ENCODE measurements at places on chromosomes 1 and 21.

- DNase-seq, result no peak
Observed at GRCh38 chr1:51494138-51494830, 24.8 kb downstream of the EPS15 start.

GRCh38 chr1:240170806-240171205 lies 79.1 kb downstream of the FMN2 start:
- no peak for DNase-seq

GRCh38 chr1:8025671-8026144 lies 401 bp downstream of the ERRFI1 start:
- no peak for DNase-seq

GRCh38 chr1:47214549-47214948 lies 17.5 kb downstream of the TAL1 start:
- no peak for DNase-seq

GRCh38 chr21:41802684-41803083 lies 35.8 kb upstream of the RIPK4 start:
- DNase-seq, result no peak

DNA sequence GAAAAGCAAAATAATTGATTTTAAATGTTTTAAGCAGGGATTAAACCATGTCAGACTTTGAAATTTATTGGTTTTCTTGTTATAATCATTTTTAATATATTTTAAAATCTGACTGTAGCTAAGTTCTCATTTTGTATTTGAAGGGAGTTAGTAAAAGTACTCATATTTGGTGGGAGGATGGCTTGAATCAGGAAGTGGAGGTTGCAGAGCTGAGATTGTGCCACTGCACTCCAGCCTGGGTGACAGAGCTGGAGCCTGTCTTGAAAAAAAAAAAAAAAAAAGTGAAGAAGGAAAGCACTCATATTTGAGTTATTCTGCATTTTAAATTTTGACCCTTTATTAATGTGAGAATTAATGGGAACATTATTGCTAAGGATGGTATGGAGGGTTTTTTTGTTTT lies 106.0 kb downstream of the RABGAP1L start:
- no peak for DNase-seq

- peak; percentile 19 for DNase-seq
Observed at GRCh38 chr1:9732123-9732971, 80.8 kb downstream of the PIK3CD start.

GRCh38 chr1:56710646-56711045 lies 65.5 kb downstream of the PRKAA2 start:
- DNase-seq, result no peak

DNA sequence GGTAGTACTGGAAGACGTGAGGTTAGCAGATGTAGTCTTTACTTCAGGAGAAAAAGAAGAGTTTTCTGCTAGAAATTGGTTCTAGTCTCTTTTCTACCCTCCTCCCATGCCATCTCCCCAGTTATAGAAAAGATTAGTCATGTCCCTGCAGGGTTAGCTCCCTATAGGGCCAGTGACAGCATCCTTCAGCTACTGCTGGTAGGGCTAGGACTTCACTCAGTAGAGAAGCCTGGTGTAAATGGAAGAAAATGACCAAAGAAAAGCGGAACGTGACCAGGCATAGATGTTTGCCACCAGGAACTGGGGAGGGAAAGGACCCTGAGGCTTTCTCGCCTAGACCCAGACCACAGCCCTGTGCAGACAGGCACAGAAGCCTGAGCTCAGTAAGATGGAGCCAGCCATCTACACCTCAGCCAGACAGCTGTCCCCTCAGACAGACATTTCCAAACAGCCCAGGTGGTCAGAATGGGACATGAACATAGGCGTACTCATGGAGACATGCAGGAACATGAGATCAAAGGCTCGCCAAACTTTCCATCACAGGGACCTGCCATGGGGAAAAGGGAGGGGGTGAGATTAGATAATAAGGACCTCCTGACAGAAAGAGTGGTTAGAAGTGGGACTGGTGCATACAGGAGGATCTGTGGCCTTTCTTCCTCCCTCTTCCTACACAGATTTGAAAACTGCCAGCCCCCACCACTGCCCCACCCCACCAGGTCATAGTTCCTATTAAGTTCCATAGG lies 23.5 kb upstream of the SLAMF9 start:
- no peak for DNase-seq

- DNase-seq, result no peak
Observed at GRCh38 chr1:196607981-196608380, 259 bp downstream of the KCNT2 start.

DNA sequence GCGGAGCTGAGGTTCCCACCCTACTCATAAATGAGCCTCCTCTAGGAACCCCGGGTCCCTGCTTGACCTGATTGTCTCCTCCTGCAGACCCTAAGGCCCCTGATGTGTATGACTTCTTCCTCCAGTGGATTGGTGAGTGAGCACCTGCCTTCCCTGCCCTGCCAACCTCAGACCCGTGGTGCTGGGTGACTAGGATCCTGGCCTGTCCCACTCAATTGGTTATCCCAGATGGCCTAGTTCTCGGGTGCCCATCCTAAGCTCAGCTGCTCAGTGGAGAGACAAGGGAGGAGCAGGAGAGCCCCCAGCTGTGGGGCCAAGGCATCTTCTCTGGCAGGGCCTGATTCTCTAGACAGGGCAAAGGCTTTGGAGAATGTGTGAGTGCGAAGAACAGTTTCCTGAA lies 12.2 kb downstream of the CYP4B1 start:
- DNase-seq, result no peak

DNA sequence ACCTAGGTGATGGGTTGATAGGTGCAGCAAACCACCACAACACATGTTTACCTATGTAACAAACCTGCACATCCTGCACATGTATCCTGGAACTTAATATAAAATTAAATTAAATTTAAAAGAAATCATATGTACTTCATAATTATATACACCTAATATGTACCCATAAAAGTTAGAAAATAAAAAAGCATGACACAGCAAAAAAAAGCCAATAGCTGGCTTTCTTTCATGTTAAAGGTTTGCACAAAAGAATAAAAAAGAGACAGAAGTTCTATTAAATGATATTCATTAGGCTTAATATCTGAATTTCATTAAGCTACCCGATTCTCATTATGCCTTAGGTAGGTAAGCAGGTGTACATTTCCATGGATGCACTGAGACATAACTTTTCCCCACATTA lies 5.2 kb upstream of the PRMT6 start:
- DNase-seq, result no peak

DNA sequence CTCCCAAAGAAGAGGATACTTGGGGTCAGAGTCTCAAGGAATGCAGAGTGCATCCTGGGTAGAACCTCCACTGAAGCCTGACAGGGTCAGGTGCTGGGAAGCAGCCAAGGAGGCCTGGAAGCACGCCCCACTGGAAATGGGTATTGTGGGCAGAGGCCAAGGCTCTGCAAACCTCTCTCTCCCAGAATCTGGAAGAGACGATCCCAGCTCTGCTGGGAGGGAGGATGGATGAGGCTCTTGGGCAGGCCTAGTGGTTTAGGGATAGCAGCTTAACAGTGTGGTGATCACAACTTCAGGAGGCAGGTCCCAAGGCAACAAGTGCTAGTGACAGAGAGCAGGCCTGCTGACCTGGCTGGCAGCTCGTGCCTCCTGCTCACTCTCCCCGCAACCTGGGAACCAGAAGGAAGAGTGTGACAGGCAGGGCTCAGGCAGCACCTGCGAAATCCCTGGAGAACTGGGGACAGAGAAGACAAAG lies 641.0 kb downstream of the PLPP3 start:
- DNase-seq, result no peak

DNA sequence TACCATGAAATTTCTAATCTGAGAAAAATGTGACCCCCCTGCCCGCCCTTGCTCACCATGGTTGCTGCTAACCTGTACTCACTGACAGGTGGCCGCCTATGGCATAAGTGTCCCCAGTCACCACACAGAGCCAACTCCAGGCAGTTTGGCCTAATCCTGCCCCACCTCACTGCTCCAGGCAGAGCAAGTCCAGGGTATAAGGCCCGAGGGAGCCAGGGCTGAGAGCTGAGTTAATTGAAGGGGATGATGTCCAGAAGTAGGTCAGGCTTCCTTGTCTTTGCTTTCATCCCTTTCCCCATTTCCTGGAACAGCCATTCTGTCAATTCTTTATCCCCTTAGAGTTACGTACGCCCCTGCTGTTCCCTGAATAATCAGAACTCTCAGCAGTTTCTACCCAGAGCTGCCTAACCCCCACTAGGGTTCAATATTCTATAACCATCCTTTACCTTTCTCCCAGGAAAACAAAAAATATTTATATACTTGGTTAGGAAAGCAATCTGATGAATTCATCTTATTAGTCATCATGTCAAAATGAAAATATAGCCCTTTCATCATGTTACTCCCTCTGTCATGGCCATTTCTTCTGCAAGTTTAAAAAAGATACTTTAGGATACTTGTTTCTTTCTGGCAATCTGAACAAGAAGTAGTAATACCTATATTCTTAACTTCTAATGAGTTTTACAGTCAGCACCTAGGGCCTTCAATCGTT lies 29.4 kb upstream of the CD101 start:
- DNase-seq, result no peak

GRCh38 chr1:30399026-30399425 lies 324.4 kb downstream of the MATN1 start:
- DNase-seq, result no peak

DNA sequence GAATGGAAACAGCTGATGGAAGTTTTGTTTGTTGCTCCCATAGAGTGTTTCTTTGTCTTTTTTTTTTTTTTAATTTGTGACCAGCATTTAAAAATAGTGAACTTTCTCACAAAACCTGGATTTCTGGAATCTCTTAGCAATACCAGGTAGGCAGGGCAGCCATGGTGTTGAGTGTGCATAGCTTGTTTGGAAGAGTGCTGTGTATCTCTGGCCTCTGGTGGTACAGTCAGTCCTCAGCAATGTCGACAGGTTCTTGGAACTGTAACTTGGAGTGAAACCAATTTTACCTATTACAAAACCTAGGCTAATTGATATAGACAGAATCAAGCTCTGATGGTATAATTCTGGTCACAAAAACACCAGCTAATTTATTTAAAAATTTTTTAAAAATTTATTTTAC lies 6.7 kb downstream of the AADACL3 start:
- DNase-seq, result no peak

DNA sequence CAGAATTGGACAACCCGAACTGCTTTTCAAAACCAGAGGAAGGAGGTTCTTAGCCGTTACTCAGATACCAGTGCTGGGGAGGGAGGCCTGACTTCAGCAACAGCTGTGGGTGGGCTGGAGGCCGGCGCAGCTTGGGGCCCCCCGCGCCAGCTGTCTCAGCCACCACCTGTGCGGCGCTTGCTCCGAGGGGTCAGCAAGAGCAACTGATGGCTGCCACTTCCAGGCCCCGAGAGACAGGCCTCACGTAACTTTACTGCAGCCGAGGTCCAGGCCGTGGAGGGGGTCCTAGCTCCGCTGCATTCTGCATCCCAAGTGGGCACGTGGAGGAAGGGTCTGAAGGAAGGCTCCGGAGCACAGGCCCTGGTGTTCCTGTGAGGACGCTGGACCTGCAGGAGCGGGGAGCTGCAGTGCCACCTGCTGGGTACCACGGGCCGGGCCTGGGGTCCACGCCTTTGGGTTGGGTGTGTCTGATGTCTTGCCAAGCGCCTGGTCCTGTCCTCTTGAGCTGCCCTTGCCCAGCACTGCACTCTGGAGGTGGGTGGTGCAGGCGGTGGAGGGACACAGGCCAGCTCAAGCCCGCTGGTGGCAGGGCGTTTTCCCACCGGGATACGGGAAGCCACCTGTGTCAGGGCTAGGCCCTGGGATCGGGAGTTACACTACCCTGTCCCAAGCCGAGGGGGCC lies 9.8 kb downstream of the THAP3 start:
- DNase-seq, result peak; percentile 45

- no peak for DNase-seq
Observed at GRCh38 chr1:94607398-94607797, 65.8 kb upstream of the F3 start.

GRCh38 chr1:198649968-198650338 lies 11.1 kb downstream of the PTPRC start:
- peak; percentile 58 for DNase-seq

DNA sequence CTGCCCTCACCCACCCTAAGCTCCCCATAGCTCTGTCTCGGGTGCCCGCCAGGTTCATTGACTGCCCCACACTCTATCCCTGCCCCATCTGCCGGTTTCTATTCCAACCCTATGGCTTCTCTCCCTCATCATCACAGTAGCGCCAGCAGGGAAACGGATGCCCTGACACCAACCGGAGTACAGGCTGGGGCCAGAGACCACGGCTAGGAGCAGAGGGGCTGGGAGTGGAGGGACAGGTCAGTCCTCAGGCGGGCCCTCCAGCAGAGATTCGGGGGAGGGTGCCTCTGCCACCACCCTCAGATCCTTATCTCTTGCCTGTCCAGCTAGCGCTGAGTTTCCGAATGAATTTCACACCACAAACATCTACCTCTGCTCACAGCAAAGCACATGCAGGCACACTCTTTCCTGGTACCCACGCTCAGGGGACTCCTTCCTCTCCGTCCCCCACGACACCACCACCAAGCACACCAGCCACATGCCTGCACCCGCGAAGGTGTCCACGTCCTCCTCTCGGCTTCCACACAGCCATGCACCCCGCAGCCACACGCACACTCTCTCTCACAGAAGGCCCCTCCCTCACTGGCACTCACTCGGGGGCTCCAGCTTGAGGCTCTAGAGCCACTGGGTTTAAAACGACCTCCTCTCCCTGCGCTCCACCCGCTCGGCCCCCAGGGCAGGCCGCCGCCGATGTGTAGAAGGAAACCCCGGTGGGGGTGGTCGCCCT lies 7.2 kb downstream of the TAL1 start:
- no peak for DNase-seq

DNA sequence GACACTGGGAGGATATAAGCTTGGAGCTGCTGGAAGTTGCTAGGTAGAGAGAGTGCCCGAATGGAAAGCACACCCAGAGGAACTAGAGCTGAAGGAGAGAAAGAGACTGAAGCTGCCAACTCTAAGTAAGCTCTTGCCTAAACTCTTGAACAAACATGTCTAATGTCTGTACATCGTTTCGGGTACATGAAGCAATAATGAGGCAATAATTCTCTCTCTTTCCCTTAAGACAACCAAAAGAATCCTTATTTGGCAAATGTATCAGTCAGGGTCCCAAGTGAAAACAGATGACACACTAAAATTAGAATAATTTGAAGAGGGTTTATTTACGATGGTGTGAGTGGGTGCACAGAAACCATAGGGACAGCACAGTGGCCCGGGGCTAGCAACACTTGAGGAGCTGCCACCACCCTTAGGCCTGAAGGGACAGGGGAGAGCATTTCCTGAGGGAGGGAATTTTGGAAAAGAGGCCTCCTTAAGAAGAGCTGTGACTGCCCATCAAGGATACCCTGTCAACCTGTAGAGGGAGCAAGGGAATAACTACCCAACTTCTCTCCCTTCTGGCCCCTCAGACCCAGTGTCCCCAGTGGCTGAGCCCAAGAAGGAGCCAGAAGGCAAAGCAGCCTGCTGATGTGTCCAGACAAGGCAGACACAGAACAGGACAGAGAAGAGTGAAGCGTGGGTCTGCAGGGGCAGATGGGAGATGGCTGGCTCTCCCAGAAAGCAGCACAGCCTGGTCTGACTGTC lies 36.1 kb upstream of the KHDRBS1 start:
- no peak for DNase-seq

GRCh38 chr1:153683854-153684253 lies 5.4 kb downstream of the NPR1 start:
- no peak for DNase-seq

- no peak for DNase-seq
Observed at GRCh38 chr1:17955302-17956285, 152.0 kb upstream of the IGSF21 start.

Data from stimulated activated naive CD8-positive, alpha-beta T cell treated with anti-CD3 and anti-CD28 coated beads, Interleukin-15, amount 100 ng/mL, for 72 hours (primary cell).